ENCODE measurements at places on chromosomes 13 and 19.

GRCh38 chr19:52991484-52991883, 22.2 kb upstream of the ERVV-1 start:
- no peak for DNase-seq

DNA sequence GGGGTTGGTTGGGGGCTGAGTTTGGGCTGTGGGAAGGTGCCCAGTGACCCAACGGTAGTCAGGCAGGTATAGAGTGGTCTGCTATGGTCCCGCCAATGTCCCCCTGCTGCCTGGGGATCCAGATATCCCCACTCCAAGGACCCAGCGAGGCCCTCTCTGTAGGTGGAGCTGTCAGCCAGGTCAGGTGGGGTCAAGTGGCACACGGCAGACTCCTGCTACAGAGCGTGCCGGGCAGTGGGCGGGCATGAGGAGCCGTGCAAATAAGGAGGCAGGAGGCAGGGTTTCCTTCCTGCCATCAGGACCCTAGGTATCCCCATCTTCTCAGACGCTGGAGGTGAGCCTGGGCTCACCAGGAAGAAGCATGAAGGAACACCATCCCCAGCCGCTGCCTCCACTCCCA, 14.9 kb downstream of the EVI5L start:
- no peak for DNase-seq

DNA sequence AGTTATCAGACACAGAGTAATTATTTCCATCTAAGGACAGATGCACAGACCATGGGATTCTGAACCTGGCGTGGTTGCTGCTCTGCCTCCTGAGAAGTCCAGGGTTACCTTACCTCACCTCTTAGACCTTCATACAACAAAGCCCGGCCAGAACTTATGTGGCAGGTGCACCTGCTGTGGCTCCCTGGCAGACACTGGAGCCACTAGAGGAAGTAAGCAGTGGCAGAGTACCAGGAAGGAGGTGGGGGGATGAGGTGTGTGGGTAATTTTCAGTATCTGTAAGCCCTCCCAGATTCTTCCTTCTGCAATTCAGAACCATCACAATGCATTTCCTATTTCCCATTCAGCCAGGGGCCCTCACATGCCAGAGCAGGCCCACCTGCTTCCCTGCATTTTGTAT, 106.1 kb upstream of the DOCK9 start:
- no peak for DNase-seq

DNA sequence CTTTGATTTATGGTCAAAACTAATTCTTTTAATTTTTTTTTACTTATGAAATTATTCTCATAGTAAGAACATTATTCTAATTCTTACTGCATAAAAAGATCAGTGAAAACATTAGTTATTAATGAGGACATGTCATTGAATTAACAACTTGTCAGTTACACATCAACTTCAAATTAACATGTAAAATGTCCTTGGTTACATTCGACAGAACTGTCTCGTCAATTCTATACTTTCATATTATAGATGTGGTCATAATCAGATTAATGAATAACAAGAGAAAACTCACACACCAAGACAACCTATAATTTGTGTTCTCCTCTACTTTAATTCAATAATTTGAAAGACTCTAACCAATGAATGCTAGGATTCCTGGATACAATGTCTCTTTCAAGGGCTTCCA, 66.7 kb downstream of the KATNAL1 start:
- no peak for DNase-seq

DNA sequence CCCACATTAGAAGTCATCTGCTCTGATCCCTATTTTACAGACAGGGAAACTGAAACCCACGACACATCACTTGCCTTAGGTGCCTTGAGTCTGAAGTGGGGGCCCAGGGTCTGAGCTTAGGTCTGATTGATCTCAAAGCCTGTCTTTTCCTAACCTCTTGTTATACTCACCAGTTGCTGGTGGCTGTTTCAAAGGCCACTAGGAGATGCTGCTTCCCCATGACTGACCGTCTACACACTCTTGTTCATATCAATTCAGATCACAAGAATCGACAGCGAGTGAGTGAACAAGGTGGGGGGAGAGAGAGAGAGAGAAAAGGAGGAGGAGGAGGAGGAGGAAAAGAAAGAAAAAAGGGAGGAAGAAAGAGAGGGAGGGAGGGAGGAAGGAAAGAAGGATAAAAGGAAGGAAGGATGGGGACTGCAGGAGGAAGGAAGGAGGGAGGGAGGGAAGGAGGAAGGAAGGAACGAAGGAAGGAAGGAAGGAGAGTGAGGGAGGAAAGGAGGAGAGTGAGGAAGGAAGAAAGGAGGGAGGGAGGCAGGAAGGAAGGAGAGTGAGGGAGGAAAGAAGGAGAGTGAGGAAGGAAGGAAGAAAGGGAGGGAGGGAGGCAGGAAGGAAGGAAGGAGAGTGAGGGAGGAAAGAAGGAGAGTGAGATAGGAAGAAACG, 3.3 kb downstream of the OR10H1 start:
- DNase-seq: no peak

GRCh38 chr19:18883526-18884304, 12.2 kb downstream of the CERS1 start:
- no peak for DNase-seq

GRCh38 chr19:33522371-33522662, 726 bp upstream of the PEPD start:
- no peak for DNase-seq

- no peak for DNase-seq
These were observed 21.2 kb downstream of the ZNF233 start for GRCh38 chr19:44280916-44281315.

DNA sequence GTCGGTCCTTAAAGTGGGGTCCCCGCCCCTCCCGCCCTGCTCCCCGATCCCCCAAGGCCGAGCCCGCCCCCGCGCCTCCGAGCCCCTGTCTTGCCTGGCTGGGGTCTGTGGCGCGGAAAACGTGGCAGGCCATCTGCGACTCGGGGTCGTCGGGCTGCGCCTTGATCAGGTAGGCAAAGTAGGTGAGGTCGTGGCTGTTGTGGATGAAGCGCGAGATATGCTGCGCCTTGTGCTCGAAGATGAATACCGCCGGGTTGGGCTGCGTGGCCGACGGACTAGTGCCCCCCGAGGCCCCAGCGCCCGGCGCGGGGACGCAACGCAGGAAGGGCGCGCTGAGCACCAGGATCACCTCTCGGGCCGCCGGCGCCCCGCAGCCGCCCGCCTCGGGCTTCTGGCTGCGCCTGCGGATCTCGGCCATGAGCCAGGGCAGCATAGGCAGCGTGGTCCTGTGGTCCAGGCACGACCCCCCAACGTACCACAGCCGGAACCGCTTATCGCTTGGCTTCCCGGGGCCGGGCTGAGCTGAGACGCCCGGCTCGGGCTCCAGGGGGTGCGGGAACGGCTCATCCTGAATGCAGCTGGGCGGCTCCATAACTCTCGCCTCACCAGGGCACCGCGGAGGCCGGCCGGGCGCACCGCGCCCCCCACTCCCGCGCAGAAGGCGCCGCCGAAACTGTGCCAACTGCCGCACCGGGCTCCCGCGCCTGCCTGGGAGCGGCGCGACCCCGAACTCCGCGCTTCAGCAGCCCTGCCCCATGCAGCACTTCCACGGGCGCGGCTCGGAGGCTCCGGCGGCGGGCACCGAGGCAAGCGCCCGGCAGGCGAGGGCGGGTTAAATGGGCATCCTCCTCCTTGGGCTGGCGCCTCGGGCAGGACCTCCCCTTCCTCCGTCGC, 546 bp downstream of the TBC1D4 start:
- DNase-seq: no peak

GRCh38 chr13:30362869-30363268, 55.5 kb upstream of the KATNAL1 start:
- no peak for DNase-seq

GRCh38 chr13:99681695-99682094, 180.4 kb downstream of the TM9SF2 start:
- no peak for DNase-seq

- DNase-seq: no peak
These were observed 19.4 kb downstream of the DYRK1B start for GRCh38 chr19:39814595-39814994.

DNA sequence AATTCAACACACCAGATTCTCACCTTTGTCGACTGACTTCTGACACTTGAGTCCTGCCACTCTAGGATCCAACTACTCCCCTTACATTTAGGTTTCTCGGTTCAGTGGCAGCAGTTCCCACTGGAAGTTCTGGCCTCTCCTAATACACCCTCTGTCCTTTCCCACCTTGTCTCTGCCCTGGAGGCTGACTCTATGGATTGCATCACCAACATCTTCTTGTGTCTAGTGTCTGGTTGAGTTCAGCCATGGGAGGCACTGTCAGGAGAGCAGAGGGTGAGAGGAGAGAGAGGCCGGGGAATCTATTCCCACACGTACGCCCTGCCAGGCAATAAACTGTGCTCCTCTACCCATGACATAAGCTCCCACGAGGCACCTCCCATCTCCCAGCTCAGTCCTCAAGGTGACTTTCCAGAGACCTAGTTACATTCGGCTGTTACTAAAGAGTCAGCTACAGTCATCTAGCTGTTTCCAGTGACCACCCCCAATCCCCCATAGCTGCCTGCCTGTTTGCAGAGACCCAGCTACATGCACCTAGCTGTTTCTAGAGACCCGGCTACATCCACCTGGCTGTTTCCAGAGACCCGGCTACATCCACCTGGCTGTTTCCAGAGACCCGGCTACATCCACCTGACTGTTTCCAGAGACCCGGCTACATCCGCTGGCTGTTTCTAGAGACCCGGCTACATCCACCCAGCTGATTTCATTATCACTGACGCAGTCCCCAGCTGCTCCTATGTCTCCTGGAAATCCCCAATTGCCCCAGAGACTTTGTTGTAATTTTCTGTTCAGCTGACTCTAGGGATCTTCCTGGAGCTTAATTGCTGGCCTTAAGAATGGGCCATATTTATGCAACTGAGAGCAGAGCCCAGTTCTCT, 8.1 kb upstream of the LILRB4 start:
- DNase-seq: no peak

DNA sequence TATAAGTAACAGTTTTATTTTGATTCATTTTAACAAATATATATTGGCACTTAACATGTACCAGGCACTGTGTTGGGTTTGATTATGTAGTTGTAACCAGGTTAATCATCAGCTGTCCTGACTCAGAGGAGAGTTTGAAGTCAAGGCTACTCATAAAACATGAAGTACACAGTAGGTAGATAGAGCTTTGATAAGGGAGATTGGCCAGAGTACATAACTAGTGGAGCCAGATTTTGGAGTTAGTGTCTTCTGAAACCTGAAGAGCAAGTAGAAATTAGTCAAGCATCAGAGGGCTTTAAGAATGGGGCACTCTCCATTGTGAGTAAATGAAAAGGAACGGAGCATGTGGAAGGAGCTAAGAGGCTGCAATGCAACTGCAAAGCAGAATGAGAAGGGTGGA, 333.9 kb downstream of the RFC3 start:
- DNase-seq: no peak

DNA sequence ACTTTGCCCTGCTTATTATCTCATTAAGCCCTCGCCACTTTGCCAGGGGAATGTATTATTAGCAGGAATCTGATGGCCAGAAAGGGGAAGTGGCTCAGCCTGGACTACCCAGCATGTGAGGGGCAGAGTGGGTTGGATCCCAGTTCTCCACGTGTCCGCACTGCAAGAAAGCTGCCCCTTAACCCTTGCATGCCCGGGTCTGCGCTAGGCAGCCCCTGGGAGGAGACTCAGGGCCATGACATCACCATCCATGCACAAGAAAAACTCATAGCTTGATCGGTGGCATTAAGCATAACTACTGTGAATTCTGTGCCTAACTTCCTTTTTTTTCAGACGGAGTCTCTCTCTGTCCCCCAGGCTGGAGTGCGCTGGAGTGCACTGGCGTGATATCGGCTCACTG, 8.9 kb downstream of the CACNG8 start:
- DNase-seq: no peak

- no peak for DNase-seq
These were observed 1.4 kb downstream of the KCTD15 start for GRCh38 chr19:33797802-33798671.

GRCh38 chr13:94713561-94714182, 1.3 kb upstream of the SOX21 start:
- no peak for DNase-seq

GRCh38 chr19:1233115-1233667, 4.6 kb downstream of the CBARP start:
- no peak for DNase-seq

DNA sequence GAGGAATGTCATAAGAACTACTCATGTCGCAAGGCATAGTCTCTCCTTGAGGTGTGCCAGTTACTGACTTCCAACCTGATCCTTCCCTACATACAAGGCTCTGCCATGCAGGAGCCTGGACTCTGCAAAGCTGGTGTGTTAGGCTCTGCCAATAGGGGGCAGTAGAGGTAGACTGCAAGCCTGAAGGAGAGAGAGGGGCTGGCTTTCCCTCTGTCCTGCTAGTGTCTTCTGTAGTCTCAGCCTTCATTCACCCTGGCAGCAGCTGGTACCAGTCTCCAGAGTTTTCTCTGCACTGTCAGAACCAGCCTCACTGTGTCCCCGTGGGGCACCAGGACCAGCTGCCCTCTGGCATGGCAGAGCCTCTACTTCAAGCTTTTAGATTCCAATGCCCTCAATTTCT, 14.5 kb downstream of the SHISA2 start:
- no peak for DNase-seq

DNA sequence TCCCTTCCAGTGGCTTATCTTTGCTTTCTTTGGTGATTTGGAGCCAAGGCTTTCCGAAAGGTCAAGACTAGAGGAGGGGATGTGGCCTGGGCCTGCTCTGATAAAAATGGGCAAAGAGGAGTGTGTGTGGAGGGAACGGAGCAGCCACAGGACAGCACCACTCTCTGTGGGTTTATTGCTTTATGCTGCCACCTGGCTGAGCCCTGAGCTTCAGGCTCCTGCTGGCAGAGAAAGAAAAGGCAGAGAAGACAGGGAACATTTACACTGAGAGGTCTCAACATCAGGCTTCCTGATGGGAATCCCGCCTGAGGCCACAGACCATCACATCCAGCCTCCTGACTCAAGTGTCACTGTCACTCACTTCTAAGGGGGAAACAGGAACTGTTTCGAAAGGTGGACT, 9.2 kb upstream of the GSX1 start:
- no peak for DNase-seq

GRCh38 chr13:45299194-45299593, 41.8 kb downstream of the TPT1 start:
- no peak for DNase-seq

- no peak for DNase-seq
These were observed at the start of gene NMRK2 for GRCh38 chr19:3932931-3933810. NMRK2 (plus strand) TSS chr19:3933069; CDS start chr19:3933672, 603 bp downstream.

DNA sequence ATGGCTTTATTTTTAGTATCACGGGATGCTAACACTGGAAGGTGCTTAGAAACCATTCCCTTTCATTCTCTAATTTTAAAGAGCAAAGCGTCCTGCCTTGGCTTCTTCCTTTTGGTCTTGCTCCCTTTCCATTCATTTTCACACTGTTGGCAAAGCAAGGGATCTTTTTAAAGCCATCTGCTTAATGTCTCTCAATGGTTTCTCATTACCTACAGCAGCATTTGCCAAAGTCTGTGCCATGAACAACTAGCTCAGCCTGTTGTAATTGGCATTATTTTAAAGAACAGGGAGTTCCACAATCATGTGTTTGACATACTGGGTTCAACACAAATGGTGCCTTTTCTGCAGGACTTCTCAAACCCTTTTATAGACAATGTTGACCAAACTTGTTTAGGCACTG, 444.3 kb downstream of the GPC6 start:
- DNase-seq: no peak

DNA sequence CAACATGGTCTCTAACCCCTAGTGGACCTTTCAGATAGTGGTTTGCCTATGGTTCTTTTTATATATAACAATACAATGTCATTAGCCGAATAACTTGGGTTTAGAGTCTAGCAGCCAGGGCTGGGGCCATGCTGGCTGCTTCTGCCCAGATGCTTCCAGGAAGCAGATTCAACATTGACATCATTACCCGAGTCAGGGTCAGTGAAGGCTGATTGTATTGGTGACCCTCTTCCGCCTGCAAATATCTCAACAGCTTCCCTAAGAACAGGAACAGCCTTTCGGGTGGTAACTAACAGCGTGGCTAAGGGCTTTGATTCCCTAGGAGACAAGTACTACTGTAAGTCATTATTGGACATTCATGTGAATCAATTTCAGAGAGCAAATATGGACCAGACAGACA, 476.4 kb downstream of the UQCRFS1 start:
- DNase-seq: no peak

All from esophagus squamous epithelium (tissue), 5 donors.